ENCODE measurements at places on chromosomes 3 and 15. TPM values are rescaled to one million over a fixed set of nuclear protein-coding genes. Genes with fewer than 3 reads are reported as not detected.

Gene RBP2
- not detected for total RNA-seq

Gene RBPMS2
- 296 TPM for total RNA-seq

Gene RNU5B-1
- not detected for total RNA-seq

DNA sequence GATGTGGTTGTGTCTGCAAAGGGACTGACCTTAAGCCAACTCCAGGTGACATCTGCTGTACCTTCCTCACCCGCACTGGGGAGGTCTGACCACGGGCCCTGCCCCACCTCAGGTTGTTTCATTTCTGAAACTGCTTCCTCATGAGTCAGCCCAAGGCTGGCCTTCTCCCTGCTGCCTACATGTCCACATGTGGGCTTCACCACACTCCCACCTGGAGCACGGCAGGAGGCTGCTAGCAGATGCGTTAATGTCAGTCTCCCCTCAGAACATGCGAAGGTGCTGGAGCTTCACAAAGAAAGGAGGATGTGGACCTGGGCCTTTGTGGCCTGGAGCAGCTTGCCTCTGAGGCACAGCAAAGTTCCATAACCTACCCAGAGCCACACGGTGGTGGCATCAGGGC lies 69.4 kb upstream of the PLXNA1 start:
- no peak for DNase-seq

DNA sequence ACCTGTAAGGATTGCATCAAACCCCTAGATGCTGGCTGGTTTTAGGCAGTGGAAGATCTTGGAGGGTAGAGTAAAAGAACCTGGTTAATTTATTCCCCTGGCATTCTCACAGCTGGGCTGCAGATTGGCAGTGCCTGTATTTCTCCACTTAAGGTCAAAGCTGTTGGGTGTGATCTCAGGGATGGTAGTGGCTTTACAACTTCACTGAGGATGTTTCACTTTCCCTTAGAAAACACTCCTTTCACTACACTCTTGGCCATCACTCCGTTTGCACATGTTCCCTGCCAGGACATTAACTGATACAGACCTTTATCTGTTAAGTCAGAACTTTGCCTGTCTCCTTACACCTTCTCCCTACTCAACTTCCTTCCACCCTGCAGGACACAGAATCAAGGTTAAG lies 779.1 kb upstream of the SEMA6D start:
- DNase-seq = no peak

DNA sequence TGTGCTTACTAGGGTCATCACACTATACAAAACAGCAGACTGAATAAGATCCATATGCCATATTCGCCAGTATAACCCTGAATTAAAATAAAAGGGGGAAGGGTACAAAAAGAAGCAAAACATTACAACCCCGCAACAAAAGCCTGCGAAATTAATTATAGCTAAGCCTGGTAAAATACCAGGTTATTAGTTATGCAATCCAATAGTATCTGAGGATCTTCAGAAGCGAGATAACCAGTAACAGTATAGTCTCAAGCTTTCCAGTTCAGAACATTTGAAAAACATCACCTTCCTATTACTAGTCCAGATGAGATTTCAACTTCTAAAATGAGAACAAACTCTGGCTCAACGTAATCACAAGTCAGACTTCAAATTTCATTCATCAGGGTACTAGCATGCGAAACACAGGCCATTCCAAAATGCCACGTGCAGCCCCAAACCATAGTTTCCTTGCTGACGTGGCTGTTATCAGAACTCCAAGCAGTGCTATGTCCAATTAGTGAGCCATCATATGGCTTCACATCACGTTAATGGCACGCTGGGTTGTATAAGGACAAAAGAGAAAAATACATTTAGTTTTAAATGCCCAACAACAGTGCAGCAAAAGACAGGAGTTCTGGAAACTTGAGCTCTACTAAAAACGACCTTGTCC lies 1.1 kb downstream of the SSR3 start:
- no peak for DNase-seq

Data from heart right ventricle (tissue), 16 donors.